Left ventricle myocardium inferior (tissue), 1 donor: ENCODE measurements at places on chromosomes 6 and 20. TPM values are rescaled to one million over a fixed set of nuclear protein-coding genes. Genes with fewer than 3 reads are reported as not detected.
A peak's percentile ranks its signal among the peaks of the same experiment; 100 is the strongest.

DNA sequence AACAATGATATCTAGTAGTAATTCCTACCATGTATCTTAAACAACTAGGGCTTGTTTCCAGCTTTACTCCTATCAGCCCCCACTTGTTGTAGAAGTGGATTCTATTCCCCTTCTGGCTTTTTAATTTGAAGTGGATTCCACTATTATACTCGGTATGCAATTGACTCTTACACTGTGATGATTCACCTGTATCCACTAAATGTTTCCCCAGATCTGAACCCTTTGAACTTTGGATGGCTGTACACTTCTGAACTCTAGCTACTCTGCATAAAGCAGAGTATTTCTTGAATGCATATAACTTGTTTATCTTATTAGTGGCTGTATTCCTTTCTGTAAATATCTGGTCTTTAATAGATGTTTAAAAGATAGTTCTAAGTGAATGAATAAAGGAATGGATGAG, 538.4 kb upstream of the NRSN1 start:
- no peak overlapping the region for H3K27ac ChIP-seq
- H3K27me3 ChIP-seq, result peaks cover 7% of the 10 kb centered on the region
- no peak overlapping the region for H3K4me3 ChIP-seq
- no peaks in the 10 kb centered on the region for H3K36me3 ChIP-seq

GRCh38 chr6:16741112-16742016, 19.9 kb downstream of the ATXN1 start:
- H3K36me3 ChIP-seq, result no peaks in the 10 kb centered on the region
- peaks cover 93% of the 10 kb centered on the region for H3K4me1 ChIP-seq
- peak overlapping the region; percentile 65 for H3K27ac ChIP-seq

The DUSP15 gene
- total RNA-seq, result 5.1 TPM

DNA sequence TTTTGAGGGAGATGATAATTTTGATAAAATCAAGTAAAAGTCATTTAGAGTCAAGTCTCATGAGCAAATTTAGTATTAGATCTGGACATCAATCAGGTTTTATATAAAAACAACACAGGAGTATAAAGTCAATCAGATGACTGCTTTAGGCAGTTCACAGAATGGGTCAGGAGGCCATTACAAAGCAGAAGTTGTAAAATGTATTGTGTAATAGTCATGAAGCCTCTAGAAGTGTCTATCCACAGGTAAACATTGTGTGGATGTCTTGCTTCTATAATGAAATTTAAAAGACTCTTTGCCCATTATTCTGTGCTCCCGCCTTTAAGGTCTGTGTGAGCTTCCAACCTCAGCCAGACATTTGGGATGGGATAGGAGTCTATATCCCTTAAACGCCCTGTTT, 28.8 kb downstream of the MAP7 start:
- no peaks in the 10 kb centered on the region for H3K36me3 ChIP-seq
- no peak overlapping the region for H3K4me3 ChIP-seq
- no peak for DNase-seq
- no peak overlapping the region for H3K27ac ChIP-seq

DNA sequence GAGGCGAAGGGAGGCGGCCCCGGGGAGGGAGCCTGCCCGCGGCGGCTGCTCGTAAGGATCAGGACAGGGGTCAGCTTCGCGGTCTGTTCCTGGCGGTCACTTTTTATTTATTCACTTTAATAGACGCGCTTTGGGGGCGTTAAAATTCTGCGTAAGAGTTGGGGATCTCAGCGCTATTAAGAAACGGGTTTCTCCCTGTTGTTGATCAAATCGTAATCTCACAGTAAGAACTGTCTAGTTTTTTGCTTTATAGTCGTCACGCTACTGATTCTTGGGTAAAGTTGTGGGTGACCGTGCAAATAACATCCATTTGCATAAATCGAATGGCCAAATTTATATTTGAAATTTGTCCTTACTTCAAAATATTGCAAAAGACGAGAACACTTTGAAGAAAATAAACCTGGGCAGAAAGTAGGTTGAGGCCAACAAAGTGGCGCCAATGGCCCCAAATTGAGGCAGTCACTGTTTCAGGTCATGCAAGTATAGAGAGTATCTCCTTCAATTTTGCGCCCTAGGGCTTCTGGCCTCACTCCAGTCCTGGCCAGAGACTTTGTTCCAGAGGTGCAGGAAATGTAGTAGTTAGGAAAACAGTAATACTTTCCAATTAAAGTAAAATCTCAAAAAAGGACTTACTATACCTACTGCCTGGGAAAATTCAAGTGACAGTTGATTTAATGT, 963 bp upstream of the RMND1 start:
- no peaks in the 10 kb centered on the region for H3K27me3 ChIP-seq
- peaks cover 48% of the 10 kb centered on the region for H3K4me1 ChIP-seq
- peak; percentile 32 for DNase-seq
- H3K36me3 ChIP-seq, result no peaks in the 10 kb centered on the region
- H3K27ac ChIP-seq, result peak overlapping the region; percentile 96

- H3K4me3 ChIP-seq, result no peak overlapping the region
- no peak for DNase-seq
- no peaks in the 10 kb centered on the region for H3K36me3 ChIP-seq
These were observed 126.6 kb downstream of the ADAT2 start for GRCh38 chr6:143323729-143324470.

The DEFB132 gene
- total RNA-seq, result not detected

The PACRG gene
- total RNA-seq, result 10.5 TPM

DNA sequence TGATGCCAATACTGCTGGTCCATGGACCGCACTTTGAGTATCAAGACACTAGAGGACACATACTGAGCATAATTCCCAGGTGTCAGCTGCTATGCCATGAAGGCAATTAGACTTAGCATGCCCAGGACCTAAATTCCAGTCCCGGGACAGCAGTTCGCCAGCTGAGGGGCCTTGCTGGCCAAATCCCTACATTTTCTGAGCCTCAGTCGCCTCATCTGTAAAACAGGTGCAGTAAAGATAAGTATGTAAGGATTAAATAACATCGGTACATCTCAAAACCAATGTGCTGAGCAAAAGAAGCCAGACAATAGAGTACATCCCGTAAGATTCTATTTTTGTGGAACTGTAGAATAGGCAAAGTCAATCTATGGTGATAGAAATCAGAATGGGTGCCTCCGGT, 1.0 kb downstream of the BFSP1 start:
- H3K27ac ChIP-seq, result no peak overlapping the region
- DNase-seq, result no peak
- no peaks in the 10 kb centered on the region for H3K27me3 ChIP-seq
- no peaks in the 10 kb centered on the region for H3K36me3 ChIP-seq

DNA sequence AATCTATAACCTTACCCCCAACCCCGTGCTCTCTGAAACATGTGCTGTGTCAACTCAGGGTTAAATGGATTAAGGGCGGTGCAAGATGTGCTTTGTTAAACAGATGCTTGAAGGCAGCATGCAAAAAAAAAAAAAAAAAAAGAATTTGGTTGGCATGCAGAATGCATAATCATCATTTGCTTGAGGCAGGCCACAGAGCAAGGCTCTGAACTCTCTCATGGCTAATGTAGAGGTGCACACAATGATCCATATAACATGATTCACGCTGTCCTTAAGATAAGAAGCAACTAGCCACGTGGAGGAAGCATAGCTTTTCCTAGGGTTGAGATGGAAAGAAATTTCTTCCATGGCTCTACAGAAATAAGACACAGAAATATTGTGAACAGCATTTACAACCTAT, 27.6 kb upstream of the RPN2 start:
- DNase-seq, result no peak
- H3K27ac ChIP-seq, result no peak overlapping the region
- H3K27me3 ChIP-seq, result no peaks in the 10 kb centered on the region
- H3K4me3 ChIP-seq, result no peak overlapping the region
- no peaks in the 10 kb centered on the region for H3K4me1 ChIP-seq

The HTR1E gene
- total RNA-seq, result not detected

The PRDM1 gene
- 0.85 TPM for total RNA-seq

GRCh38 chr6:25022140-25022553, 86.4 kb upstream of the RIPOR2 start:
- H3K4me1 ChIP-seq, result no peaks in the 10 kb centered on the region
- H3K27me3 ChIP-seq, result peaks cover 26% of the 10 kb centered on the region
- no peak for DNase-seq

DNA sequence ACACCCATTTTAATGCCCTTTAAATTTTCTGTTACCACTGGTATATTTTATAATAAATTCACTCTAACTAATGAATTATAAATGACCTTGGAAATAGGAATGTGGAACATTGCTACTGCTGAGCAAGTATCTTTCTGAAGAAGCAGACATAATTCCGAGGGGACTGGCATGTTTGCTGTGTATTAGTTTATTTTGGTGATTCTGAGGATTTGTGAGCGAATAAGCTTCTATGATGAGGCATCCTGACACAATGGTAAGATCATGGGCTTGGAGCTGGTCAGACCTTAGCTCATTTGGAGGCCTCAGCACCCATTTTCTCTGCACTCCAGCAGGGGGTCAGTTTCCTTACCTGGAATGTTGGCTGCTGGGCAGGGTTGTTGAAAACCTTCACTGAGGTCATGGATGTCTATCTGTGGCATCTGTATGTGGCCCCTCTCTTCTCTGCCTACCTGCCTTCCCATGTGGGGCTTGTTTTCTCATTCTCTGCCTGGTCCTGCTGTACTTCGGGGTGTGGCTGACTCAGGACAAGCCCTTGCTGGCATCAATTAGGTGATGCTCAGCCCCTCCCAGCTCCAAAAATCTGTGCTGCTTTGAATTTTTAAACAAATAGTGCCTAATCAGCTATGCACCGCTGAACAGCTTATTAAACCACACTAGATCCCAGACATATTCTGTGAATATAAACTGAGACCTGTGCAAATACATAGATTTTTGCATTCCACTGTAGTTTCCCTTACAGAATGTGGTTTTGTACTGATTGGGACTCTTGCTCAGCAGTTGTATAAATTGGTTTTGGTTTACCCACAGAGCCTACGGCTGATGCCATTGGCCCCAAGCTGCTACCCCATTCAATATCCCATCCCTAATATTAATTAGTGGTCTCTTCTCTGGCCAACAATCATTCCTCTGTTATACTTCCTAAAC, 10.7 kb downstream of the ARID1B start:
- H3K27ac ChIP-seq, result peak overlapping the region; percentile 63
- no peaks in the 10 kb centered on the region for H3K36me3 ChIP-seq
- no peaks in the 10 kb centered on the region for H3K27me3 ChIP-seq

DNA sequence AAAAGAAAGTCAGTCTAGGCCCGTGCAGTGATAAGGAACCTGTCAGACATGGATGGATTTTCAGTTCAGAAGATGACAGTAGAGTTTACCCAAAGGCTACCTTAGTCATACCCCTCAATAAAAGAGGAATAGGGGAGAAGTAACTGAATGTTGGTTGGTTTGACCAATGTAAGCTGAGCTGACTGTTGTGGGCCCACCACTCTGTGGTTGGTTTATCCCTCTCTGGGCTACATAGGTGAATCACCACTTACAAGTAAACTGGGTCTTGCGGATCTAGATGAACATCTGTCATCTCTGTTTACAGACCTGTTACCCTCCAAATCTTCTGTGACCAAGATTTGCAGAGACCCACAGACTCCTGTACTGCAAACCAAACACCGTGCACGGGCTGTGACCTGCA, 37.2 kb upstream of the MYLK2 start:
- no peaks in the 10 kb centered on the region for H3K4me1 ChIP-seq
- no peak overlapping the region for H3K27ac ChIP-seq
- H3K36me3 ChIP-seq, result no peaks in the 10 kb centered on the region
- H3K4me3 ChIP-seq, result no peak overlapping the region
- no peaks in the 10 kb centered on the region for H3K27me3 ChIP-seq

The BTN1A1 gene
- total RNA-seq, result not detected

The CST2 gene
- total RNA-seq, result not detected

The PAK5 gene
- not detected for total RNA-seq

DNA sequence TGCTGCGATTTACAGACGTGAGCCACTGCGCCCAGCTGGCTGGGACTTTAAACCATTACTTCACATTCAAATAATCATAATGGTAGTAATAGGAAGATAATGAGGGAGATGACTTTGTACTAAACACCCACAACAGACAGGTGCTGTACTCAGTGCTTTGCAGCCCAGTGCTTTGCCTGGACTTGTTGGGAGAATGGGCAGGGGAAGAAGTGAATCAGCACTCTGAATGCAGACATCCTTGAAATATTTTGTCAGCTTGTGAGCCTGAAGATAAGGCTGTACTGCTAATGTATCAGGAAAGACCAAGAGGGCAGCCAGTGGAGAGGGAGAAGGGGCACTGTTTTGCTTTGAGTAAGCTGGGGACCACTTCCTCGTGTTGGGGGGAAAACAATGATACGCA, 17.4 kb downstream of the NKX2-2 start:
- no peak overlapping the region for H3K4me3 ChIP-seq
- no peaks in the 10 kb centered on the region for H3K4me1 ChIP-seq
- H3K27me3 ChIP-seq, result peaks cover 92% of the 10 kb centered on the region
- DNase-seq, result no peak
- H3K36me3 ChIP-seq, result no peaks in the 10 kb centered on the region

DNA sequence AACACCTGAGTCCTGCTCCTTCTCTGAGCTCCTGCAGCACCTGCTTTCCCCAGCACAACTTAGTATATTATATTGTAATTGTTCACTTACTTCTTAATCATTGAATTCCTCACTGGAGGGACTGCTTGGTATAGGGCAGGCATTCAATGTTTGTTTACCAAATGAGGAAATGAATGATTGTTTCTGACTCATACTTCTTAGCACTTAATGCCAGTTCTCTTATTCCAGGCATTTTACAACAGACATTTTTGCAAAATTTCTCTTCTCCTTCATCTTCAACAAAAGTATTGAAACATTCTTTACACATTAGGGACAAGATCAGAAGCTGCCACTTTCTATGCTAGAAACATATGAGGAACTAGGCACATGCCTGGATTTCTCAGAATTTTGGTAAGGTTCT, 119.4 kb downstream of the TBX18 start:
- no peaks in the 10 kb centered on the region for H3K4me1 ChIP-seq
- DNase-seq, result no peak
- no peak overlapping the region for H3K4me3 ChIP-seq
- no peaks in the 10 kb centered on the region for H3K36me3 ChIP-seq
- H3K27ac ChIP-seq, result no peak overlapping the region

The EMILIN3 gene
- total RNA-seq, result 4.2 TPM

The TRIM40 gene
- not detected for total RNA-seq

The SLC17A2 gene
- total RNA-seq, result not detected

The FOXA2 gene
- not detected for total RNA-seq

The VSTM2L gene
- 50.3 TPM for total RNA-seq

The SRMS gene
- not detected for total RNA-seq

DNA sequence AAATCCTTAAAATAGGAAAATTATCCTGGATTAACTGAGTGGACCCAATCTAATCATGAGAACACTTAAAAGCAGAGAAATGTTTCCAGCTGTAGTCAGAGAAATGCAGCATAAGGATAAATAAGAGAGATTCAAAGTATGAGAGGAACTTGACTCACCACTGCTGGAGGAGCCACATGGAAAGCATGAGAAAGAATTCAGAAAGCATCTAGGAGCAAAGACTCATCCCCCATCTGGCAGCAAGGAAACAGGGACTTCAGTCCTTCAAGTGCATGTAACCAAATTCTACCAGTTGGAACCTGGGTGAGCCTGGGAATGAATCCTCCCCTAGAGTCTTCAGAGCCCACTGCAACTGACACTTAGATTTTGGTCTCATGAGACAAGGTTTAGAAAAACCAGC, 33.7 kb downstream of the RNF146 start:
- no peaks in the 10 kb centered on the region for H3K27me3 ChIP-seq
- no peak for DNase-seq
- H3K4me3 ChIP-seq, result no peak overlapping the region
